ENCODE measurements at places on chromosomes 7 and 10. TPM values are rescaled to one million over a fixed set of nuclear protein-coding genes. Genes with fewer than 3 reads are reported as not detected.

- DNase-seq = no peak
These were observed 46.9 kb downstream of the SLIT1 start for GRCh38 chr10:97138846-97139245.

DNA sequence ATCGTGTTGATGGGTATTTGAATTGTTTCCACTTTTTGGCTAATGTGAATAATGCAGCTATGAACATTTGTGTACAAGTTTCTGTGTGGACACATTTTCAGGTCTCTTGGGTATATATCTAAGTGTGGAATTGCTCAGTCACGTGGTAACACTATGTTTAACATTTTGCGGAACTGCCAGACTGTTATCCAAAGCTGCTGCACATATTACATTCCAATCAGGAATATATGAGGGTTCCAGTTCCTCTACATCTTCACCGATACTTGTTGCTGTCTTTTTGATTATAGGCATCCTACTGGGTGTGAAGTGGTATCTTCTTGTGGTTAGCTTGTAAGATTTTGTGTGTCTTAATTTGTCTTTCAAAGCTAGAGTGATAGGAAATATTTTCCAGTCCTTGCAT is 6.8 kb downstream of the PTPN12 start:
- no peak for DNase-seq

GRCh38 chr7:32244806-32245345 is 174.7 kb upstream of the PDE1C start:
- no peak for DNase-seq

Gene VAX1
- total RNA-seq = not detected

DNA sequence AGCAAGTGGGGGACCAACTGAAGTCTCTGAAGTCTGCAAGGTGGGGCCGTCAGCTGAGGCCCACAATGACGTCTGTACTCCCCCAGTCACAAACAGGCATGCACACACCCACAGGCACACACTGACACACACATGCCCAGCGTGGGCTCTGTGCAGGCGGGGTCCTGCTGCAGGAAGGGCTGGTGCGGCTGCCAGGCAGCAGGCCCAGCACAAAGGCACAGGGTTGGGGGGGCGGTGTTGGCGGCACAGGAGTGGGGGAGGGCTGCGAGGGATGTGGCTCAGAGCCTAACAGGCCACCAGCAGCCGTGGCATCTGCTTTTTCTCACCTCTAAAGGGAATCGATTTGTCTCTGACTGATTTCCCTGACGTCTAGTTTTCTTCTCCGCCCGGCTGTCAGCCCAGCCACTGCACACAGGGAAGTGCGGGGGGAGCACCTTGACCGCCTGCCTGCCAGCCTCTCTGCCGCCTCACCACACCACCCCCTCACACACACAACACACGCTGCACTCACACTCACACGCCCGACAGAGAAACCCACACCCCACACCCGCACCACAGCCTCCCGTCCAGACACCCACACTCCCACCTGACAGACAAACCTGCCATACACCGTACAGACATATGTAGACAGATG is 43.5 kb upstream of the ZMIZ1 start:
- DNase-seq = no peak

Gene CDK14
- total RNA-seq = 10.8 TPM

GRCh38 chr10:12097791-12098190 is 29.0 kb downstream of the DHTKD1 start:
- DNase-seq = no peak

- no peak for DNase-seq
These were observed 185.9 kb upstream of the DKK1 start for GRCh38 chr10:52128056-52128683.

GRCh38 chr10:22317076-22317370 is 835 bp downstream of the COMMD3 start:
- DNase-seq = no peak

Gene UCN3
- total RNA-seq = not detected

Gene TEX36
- total RNA-seq = not detected

DNA sequence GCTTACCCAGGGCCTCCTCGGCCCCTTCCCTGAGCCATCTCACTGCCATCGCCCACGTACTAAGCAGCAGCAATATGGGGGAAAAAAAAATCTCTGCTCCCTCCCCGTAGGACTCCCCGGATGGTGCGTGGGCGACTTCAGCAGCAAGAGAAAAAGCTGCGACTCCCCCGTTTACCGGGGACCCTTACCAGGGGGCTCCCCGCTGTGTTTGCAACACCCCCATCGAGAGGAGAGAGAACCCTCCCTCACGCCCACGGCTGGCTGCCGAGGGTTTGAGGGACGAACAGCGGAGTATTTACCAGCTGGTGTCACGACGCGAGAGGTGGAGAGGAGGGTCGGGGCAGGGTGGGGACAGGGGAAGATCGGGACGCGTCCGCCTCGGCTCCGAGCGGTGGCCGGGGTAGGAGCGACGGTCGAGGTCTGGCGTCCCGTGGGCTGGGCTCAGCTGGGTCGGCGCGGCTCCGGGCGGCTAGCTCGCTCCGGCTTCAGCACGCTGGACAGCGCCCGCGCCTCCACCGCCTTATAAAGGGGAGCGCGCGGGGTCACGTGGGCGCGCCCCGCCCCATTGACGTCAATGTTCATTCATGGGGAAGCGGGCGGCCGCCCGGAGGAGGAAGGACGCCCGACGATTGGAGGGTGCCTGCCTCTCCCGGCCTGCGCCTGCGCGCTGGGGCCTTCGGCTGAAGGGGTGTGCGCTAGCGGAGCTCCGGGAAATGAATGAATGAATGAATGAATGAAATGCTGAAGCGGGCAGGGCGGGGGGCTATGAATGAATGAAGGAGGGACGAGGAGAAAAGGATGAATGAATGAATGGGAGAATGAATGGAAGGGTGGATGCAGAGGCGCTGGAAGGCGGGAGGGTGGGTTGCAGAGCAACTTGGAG is at the start of gene VGF:
Gene VGF, minus strand, starts transcription at position 495 of the 883 bp plus-strand sequence. CDS start 726 bp downstream, outside the sequence.
- peak; percentile 72 for DNase-seq

Gene GALNT17
- total RNA-seq = 17.6 TPM

- no peak for DNase-seq
These were observed 69.7 kb downstream of the CD36 start for GRCh38 chr7:80708123-80708522.

Gene UPK3B
- total RNA-seq = 3.9 TPM

Gene PALD1
- total RNA-seq = 19.7 TPM

Data from thoracic aorta (tissue), 2 donors.